ENCODE measurements at places on chromosomes 1 and 21.

DNA sequence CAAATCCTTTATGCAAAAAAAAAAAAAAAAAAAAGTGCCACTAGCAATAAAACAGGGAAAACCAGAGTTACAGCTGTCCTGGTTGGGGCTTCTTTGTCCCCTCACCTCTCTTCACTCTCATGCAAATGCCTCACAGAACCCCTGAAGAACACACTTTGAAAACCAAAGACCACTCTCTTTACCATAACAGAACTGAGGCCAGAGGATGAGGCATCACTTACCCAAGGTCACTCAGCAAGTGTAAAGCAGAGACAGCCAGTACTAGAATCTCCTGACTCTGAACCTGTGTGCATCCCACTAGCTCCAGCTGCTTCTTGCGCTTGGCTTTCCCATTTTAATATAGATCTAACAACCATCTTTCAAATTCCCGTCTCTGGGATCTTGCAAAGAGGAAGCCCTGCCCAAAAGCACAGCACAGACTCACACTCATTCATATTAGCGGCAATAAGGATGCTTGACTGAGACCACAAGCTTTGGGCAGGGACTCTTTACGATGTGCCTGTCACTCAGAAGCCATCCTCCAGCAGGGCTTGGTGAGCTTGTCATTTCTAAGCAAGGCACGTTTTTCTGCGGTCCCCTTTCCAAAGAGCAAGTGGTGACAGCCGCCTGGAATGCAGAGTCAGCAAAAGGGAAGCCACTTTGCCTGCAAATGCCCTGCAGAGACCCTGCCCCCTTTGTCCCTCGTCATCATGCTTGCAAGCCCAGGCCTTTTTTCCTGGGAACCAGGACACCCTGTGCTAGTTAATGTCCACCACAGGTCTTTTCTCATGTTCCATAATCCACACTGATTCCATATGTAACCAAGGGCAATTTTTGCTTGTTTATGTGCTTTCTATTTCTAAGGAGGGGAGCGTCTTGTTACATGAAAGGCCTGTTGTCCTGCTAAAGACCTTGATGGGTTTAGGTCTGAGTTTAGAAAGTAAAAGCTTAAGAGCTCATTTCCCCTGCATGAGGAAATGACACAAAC is 76.5 kb upstream of the NFIA start:
- no peak for DNase-seq

DNA sequence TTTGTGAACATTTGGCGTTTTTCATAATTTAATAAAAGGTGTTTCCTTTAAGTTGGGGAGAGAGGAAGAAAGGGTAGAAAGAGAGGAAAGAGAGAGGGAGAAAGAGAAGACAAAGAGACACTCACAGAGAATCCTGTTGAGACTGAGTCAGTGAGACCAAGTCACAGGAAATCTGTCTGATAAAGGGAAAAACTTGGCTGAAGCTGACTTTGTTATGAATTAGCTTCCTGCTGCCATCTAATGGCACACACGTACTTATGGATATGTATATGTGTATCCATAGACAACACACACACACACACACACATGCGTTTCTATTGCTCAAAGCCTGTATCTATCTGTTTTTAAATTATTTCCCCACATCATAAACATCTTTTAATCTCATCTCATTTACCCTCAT is 42.5 kb upstream of the DISC1 start:
- DNase-seq: no peak

GRCh38 chr1:54709547-54710292 is 5.9 kb upstream of the TTC4 start:
- DNase-seq: no peak

DNA sequence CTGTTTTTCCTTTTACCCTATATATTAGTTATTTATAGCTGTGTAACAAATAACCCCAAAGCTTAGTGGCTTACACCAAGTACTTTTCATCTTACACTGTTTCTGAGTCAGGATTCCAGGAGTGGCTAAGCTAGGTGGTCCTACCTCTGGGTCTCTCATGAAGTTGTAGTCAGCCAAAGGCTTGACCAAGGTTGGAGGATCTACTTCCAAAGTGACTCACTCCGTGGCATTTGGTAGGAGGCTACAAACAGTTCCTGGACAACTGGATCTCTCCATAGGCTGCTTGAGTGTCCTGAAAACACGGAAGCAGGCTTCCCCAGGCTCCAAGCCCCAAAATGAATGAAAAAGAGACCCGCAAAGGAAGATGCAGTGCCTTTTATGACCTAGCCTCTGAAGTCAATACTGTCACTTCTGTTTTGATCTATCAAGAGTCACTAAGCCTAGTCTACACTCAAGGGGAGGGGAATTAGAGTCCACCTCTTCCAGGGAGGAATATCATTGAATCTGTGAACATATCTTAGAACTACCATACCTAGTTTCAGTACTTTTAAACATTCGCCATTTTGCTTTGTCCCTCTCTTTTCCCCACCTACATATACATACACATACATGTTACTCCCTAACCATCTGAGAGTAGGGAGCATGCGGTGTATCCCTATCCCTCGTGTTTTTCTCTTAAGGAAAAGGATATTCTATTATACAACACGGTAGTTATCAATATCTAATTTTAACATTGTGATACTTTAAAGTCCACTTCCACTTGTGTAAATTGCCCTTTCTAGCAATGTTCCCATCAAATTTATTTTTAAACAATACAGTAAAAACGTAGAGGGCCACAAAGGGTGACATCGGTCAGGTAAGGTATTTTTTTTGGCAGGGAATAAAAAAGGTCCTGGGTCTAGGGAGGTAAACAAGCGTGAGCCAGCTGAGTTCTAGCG is 67.2 kb downstream of the SLC35A3 start:
- no peak for DNase-seq

DNA sequence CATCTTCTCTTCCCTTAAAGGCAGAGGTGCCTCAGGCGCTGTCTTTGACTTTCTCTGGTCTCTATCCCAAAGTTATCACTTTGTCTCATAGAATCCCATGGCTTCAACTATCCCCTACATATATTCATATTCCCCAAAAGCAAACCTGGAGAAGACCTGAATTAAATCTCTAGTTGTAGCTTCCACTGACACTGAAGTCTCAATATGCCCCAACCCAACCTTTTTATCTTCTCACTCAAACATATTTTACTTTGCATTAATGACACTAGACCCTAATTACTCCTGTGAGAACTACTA is 354.5 kb upstream of the DUSP10 start:
- no peak for DNase-seq

GRCh38 chr1:167491586-167492461 is 26.5 kb downstream of the CD247 start:
- DNase-seq: no peak

- DNase-seq: no peak
Observed at GRCh38 chr1:245590726-245591125, 435.9 kb downstream of the KIF26B start.

GRCh38 chr1:87718241-87718950 is 389.7 kb downstream of the LMO4 start:
- no peak for DNase-seq

- no peak for DNase-seq
Observed at GRCh38 chr1:107525961-107526360, 385.1 kb downstream of the NTNG1 start.

DNA sequence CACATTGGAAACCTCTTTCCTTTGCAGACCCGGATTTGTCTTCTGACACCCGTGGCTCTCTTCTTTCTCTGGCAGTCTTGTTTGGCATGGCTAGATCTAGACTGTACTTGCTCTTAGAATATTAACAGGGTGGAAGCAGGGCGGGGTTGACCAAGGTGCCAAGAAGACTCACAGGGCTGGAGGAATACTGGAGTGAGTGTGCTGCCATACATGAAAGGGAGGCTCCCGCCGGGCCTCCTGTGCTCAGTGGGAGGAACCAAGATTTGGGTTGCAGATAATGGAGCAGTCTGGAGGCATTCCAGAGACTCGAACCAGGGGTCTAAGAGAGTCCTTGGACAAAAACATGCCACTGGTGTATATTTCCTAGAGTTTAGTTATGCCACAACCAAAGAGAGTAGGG is 27.6 kb upstream of the SNX27 start:
- DNase-seq: no peak
